GOT3 (cell line): ENCODE measurements at places on chromosomes 11 and 22.

- DNase-seq: no peak
Observed at GRCh38 chr11:111447112-111447471, 65.1 kb downstream of the BTG4 start.

DNA sequence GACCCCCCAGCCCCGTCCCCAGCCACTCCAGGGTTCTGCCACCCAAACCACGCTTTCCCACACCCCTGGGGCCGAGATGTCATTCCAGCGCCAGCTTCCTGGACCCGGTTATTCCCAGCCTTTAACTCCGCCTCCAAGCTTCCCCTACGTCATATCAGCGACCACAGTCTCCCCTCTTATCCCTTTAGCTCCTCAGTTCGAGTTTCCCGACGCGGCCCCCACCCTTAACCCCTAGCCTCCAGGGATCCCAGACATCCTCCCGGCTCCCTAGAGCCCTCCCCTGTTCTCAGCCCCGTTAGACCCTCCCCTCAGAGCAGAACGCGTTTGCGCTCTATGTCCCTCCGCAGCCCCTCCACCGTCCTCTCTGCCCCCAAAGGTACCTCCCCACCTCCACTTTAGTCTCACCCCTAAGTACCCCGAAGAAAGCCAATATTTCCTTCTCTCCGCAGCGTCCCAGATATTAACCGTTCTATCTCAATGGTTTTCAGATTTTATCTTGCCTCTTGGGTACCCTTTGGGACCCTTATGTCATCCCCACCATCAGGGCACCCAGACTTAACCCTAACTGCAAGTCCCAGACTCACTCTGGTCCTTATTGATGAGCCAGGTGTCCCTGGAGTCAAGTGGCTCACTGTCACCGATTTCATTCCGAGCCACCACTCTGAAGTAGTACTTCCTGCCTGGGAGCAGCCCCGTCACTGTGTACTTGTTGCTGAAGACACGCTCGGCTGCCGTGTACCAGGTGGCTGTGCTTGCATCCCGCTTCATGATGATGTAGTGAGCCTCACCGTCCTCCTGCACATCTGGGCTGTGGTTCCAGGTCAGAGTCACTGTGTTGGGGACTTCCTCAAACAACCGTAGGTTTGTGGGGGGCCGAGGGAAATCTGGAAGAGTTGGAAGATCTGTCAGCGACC lies 8.0 kb downstream of the TMEM86A start:
- DNase-seq: no peak

- no peak for DNase-seq
Observed at GRCh38 chr22:33162196-33162595, 104.0 kb upstream of the SYN3 start.

- peak; percentile 85 for DNase-seq
Observed at GRCh38 chr11:68010090-68011041, at the start of gene ALDH3B1. ALDH3B1 (plus strand) TSS chr11:68010327; CDS start chr11:68015298, 4,971 bp downstream.

GRCh38 chr11:45182902-45183301 lies 36.5 kb downstream of the PRDM11 start:
- DNase-seq: no peak

GRCh38 chr22:26892166-26893041 lies 235.0 kb downstream of the MIAT start:
- DNase-seq: no peak

DNA sequence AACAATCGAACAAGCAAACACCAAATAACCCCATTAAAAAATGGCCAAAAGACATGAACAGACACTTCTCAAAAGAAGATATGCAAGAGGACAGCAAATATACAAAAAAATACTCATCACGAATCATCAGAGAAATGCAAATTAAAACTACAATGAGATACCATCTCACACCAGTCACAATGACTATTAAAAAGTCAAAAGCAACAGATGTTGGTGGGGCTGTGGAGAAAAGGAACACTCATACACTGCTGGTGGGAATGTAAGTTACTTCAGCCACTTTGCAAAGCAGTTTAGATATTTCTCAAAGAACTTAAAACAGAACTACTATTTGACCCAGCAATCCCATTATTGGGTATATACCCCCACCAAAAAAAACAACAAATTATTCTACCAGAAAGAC lies 51.3 kb upstream of the FLI1 start:
- no peak for DNase-seq

- no peak for DNase-seq
Observed at GRCh38 chr11:80362563-80363340, 921.9 kb upstream of the TENM4 start.

- no peak for DNase-seq
Observed at GRCh38 chr11:128916037-128916572, 24.9 kb downstream of the KCNJ5 start.

DNA sequence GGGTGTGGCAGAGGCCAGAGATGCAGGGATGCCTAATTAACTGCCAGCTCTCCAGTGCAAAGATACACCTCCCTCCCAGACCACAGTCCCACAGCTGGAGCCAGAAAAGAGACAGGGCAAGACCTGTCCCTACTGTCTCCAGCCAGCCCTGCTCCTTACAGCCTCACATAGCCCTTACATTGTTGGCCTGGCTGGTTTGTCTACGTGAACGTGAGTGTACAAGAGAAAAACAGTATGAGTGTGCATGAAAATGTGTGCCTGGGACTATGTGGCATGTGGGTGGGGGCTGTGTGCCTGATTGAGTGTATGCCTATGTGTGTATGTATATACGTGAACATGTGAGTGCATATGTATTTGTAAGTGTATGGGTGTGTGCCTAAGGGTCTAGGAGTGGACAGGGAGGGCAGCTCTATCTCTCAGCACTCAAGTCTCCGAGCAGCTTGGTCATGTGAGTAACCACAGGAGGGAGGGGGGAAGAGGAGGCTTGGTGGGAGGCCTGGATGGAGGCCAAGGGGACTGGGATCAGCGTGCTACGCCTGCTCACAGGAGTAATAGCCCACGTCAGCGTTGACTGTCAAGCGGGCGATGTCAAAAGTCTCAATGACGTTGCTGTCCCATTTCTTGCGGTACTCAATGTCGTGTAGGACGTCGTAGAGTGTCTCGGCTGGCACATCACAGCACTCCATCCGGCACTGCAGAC lies 6.6 kb upstream of the ARAP1 start:
- DNase-seq: no peak

DNA sequence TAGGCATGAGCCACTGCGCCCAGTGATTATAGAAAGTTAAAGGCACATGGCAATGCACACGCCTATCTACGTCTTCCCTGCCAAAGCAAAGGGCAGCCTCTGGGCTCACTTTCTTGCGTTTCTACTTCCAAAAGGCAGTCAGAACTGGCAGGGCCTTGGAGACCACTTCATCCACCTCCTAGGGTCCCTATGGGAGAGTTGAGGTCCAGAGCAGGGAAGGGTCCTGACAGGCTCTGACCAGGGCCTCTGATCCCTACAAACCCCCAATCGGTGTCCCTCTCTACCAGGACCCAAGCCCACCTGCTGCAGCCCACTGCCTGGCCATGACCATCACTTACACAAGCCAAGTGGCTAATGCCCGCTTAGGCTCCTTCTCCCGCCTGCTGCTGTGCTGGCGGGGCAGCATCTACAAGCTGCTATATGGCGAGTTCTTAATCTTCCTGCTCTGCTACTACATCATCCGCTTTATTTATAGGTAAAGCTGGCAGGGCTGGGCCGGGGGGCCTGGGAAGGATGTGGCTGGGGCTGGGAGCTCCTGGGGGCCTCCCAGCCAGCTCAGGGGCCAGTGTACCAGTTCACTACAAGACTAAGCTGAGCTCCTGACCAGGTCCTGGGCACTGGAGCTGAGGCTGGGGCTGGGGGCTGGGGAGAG lies 1.5 kb downstream of the BEST1 start:
- DNase-seq: no peak

DNA sequence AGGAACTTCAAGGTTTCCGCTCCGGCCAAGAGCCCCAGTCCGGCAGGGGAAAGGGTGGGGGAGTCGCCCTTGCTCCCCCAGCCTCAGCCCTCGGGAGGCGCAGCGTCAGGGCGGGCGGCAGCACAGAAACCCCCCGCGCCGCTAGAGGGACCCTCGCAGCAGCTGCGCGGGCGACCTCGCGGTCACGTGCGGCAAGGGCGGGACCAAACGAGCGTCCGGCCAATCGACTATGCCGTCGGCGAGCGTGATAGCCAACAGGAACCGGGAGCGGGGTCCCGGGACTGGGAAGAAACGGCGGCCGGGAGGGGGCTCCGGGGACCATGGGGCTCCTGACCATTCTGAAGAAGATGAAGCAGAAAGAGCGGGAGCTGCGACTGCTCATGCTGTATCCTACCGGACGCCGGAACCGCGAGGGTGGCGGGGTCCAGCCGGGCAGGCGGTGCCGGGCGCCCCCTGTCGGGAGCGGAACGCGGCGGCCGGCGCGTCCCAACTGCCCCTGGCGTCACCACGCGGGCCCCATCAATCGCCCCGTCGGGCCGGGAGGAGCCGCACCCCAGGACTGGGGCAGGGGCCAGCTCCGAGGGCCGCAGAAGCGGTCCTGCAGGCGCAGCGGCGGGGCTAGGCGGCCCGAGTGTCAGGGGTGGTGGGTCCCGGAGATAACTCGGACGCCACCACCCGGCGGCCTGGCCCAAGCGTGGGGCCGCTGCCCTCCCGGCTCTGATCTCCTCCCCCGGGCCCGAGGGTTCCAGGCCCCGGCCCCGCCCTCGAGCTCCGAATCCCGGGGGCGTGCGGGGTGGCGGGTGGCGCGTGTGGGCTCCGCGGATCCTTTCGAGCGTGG lies at the start of gene ARL2:
ARL2 (plus strand) TSS at position 273 of the 838 bp plus-strand sequence; CDS start at position 321, 48 bp downstream.
- peak; percentile 46 for DNase-seq

DNA sequence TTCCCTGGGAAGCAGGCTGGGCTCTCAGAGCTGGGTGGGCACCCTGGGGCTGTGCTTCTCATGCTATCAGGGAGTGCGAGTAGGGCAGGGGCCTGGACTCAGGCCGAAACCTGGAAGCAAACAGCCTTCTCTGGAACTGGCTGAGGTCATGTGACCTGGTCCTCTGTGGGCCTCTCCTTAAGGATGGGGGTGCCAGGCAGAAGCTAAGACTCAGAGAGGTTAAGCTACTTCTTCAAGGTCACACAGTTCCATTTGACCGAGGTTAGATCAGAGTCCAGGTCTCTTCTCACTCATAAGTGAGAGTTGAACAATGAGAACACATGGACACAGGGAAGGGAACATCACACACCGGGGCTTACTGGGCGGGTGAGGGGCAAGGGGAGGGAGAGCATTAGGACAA lies 7.4 kb downstream of the FADS3 start:
- DNase-seq: no peak
